ENCODE measurements at places on chromosomes 3 and 15.

- DNase-seq, result no peak
Measured at GRCh38 chr3:38630606-38631005, 18.9 kb downstream of the SCN5A start.

- no peak for DNase-seq
Measured at GRCh38 chr15:56035166-56035565, 41.8 kb upstream of the NEDD4 start.

DNA sequence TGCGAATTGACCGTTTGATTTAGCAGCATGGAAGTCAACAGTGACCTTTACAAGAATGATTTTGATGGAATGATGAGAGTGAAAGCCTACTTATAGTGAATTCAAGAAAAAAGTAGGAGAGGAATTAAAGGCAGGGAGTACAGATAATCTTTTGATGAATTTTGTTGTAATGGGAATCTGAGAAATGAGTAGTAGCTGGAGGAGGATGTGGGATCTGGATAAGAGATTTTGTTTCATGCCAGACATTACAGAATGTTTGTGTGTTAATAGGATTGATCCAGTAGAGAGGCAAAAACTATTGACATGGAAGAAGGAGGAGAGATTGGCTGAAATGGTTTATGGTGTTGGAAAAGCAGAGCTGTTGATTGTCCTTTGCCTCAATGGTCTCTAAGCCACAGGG is 17.4 kb upstream of the ZNF609 start:
- DNase-seq, result no peak

- DNase-seq, result no peak
Measured at GRCh38 chr15:64480891-64481290, 20.5 kb downstream of the ZNF609 start.

DNA sequence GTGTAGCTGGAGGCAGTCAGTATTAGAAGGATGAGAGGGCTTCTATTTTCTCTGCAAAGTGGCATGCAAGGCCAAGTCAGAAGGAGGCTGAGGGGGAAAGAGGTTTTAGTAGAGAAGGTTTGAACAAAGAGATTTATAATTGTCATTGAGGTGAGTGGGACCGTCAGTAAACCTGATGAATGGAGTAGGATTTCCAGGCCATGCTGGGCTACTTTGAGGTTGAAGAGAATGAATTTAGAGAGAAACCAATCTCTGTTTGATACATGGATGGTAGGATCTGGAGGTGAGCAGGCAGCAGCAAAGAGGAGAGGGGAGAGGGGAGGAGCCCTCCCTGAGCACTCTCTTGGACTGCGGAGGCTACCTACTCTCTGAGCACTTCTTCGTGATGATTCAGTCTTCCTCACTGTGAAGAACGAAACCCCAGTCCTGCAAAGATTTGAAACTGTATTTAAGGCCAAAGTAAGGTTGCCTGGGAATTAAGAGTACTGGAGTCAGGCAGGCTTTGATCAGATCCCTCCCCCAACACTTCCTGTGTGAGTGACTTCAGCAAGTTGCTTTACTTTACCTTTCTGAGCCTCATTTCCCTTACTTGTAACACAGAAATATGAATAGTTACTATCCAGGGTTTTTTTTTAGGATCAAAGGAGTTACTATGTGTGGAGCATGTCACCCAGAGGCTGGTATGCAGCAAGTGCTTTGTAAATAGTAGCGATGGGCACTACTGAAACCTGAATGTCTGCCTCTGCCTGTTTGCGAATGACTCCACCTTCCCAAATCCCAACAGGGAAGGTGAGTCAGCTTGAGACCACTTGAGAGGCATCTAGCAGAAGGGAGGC is 75.8 kb downstream of the RPL39L start:
- DNase-seq, result peak; percentile 20
